ENCODE measurements at places on chromosomes 12 and 14.

DNA sequence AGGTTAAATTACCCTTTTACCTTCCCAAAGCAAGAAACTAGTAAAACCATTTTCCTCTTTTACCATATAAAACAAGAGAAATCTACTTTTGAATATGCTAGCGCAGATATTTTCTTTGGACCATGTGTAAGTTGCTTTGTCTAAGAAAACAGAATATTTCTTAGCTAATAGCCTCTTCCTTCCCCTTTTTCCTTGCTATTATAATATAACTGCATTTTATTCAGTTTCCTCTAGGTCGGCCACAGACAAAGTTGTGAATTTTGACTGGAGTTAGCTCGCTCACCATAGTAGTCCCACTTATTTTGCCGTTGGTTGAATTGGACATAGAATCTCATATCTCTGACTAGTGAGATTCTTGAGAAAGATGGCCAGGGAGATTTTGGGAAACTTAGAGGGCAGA is 115.6 kb downstream of the PLEKHA5 start:
- DNase-seq, result no peak

GRCh38 chr14:54920052-54920451 is 17.4 kb upstream of the GCH1 start:
- DNase-seq, result no peak

GRCh38 chr14:103562429-103563225 is at the start of the genes BAG5 and COA8:
TSS of gene BAG5 (minus strand) at chr14:103562657. CDS start at chr14:103561164, 1,493 bp downstream.
TSS of gene COA8 (plus strand) at chr14:103562960. CDS start at chr14:103563002, 42 bp downstream.
- DNase-seq, result peak; percentile 81

DNA sequence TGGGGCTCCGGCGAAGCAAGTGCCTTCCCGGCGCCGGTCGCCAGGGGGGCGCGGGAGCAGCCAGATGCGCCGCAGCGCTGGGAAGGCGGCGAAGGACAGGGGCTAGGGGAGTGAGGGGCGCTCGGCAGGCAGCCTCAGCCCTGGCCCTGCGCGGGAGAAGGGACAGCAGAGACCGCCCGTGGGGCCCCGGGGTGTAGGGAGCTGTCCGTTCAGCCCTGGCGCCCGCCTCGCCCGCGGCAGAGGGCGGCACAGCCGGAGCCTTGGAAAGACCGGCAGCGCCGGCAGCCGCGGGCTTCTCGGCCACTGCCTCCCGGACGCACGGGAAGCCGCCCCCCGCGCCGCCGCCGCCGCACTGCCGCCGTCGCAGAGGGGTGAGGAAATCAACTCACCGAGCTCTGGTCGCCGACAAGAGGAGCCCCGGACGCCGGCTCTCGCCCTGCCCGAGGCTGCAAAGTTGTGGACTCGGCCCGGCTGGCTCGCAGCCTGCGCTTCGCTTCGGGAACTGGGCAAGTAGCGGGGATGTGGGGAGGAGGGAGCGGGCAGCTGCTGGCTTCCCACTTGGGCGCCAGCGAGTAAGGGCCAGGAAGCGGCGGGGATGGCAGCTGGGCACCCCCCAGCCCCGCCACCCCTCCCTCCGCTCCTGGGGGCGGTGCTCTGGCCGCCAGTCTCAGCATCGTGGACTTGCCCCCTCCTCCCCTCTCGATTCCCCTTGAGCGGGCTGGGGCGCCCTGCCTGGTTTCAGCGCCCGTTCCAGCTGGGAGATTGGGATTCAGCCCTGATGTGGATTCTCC is at the start of gene ZDHHC22:
ZDHHC22 (minus strand) TSS at position 578 of the 791 bp plus-strand sequence. CDS start 2,053 bp downstream, outside the sequence.
- no peak for DNase-seq

DNA sequence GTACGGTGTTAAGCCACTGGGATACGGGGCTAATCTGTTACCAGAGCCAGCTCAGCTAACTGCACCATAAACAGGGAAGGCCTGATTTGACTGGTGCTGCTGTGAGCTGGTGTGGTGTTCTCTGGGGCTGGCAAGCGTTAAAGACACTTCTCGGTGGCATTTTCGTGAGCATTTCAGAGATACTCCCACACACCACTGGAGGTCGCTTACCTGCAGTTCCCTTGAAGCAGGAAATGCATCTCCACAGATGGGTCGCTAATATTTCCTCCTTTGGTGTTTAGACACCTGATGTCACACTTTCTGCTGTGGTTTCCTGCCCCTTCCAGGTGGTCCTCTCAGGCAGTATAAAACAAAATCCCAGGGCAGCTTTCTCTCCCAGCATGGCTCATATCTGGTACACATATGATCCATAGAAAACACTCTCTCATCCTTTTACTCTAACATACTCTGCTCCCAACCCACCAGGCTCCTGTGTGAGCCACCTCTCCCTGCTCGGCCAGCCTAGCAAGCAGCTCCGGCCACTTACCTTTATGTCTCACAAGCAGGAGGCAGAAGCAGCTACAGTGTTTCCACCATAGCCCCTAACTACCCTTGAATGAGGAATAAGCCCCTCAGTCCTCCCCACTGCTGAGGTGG is 129.9 kb upstream of the GRIN2B start:
- DNase-seq, result peak; percentile 29

DNA sequence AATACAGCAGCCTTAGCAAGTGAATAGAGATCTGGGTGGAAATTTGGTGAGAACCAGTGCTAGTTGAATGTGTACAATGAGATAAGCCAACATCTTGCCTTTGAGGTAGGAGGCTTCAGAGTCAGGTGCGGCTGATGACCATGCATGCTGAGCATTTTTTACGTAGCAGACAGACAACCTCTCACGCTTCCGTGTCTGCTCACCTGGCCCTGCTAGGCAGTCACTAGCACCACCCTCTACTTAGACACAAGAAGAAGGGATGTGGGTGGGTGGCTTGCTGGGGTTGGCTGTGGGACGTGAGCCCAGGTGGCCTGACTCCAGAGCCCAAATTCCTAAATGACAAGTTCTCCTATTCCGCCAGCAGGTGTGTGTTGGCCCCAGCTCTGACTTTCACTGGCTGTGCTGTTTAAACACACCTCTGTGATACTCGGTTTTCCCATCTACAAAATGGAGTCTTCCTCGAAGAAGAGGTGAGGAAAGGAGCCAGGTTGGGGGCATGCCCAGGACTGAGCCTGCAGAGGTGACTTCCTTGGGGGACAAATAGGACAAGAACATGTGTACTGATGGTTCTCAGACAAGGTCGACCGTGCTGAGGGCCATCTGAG is 57.8 kb upstream of the BCL11B start:
- no peak for DNase-seq

- DNase-seq, result peak; percentile 22
Observed at GRCh38 chr14:89899917-89900663, 54.4 kb downstream of the EFCAB11 start.

GRCh38 chr14:61668282-61668681 is 27.0 kb upstream of the HIF1A start:
- DNase-seq, result no peak

DNA sequence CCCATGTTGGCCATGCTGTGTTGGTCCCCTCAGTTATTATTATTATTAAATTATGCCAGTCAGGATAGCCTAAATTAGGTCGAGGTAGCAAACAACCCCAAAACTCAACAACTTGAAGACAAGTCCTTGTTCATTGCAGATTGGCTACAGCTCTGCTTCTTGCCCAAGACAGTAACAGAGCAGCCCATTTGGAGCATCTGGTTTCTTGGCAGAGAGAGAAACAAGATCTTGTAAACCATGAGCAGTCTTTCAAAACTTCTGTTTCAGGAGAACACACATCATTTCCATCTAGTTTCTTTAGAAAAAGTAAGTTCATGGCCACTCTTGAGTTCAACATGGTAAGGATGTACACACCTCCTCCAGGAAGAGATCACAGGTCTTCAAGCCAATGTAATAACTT is 52.3 kb downstream of the E2F7 start:
- DNase-seq, result no peak

- no peak for DNase-seq
Observed at GRCh38 chr12:40971911-40972310, 216.2 kb upstream of the PDZRN4 start.

GRCh38 chr14:35742032-35742371 is 67.1 kb downstream of the RALGAPA1 start:
- no peak for DNase-seq

- no peak for DNase-seq
Observed at GRCh38 chr12:56243731-56244181, 13.9 kb downstream of the SLC39A5 start.

- no peak for DNase-seq
Observed at GRCh38 chr12:113903381-113903863, 62.7 kb downstream of the RBM19 start.

DNA sequence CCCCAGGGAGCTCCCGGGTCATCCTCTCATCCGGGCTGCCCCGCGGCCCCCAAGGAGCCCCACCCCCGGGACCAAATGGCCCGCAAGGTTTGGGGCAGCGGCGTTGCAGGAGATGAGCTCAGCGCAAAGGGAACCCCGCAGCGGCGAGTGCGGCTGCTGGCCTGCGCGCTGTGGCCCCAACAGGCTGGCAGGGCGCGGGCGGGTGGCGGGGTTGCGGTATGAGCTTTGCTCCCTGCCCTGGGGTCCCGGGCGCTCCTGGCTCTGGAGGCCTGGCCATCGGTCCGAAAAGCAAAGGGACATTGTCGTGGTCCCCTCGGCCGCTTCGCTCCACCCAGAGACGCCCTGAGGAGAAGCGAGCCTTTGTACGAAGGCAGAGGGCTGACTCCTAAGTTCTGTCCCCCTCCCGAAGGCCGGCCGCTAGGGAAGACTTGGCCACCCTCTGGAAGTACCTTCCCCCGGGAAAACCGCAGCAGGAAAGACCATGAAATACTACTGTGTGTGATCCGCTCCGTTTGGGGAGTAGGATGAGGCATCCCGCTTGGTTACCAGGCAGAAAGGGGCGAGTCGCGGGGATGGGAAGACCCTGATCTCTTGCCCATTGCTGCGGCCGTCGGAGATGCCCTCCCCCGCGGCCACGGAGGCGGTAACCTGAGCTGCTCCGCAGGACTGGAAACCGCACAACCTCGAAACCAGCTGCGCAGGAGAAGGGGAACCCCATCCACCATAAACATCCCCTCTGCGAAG is 620 bp upstream of the NID2 start:
- no peak for DNase-seq

DNA sequence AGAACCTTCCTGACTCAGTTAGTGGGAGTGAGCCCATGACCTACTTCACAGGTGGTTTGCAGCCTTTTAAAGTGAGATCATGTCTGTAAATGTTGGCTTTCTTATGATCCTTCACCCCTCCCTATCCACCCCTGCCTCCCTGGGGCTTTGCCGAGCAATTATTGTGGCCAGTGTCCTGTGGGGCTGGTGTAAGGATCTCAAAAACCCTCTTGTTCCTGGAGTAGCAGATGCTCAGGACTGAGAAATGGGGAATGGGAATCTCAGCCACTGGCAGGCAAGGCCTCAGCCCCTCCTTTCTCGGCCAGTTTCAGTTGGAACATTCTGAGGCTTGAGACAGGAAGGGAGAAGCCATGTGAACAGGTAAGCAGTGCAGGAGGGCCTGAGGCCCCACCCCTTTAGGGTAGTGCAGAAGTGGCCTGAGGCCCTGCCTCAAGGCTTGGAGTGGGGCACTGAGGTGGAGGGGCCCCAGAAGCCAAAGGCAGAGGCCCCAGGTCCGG is 53.8 kb downstream of the PLEKHG3 start:
- DNase-seq, result no peak

DNA sequence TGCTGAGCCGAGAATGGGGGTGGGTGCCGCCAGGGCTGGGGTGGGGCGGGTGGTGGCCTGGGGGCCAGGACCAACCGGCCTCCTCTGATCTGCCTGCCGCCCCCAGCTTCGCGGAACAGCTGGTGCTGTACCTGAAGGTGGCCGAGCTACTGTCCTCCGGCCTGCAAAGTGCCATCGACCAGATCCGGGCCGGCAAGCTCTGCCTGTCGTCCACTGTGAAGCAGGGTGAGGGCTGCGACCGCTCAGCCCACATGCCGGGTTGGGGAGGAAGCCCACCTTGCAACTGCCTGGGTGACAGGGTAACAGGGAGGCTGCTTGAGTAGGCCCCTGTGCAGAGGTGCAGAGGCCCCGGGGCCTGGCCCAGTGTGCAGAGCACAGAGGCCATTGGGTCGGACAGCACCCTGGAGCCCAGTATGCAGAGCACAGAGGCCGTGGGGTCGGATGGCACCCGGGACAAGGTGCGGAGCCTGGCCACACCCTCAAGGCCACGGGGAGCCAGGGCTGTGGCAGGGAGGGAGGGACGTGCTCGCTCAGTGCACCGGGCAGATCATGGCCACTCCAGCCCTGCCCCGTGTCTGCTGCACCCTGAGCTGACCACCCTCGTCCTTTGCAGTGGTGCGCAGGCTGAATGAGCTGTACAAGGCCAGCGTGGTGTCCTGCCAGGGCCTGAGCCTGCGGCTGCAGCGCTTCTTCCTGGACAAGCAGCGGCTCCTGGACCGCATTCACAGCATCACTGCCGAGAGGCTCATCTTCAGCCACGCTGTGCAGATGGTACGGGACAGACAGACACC is 9.5 kb upstream of the PUS1 start:
- no peak for DNase-seq

GRCh38 chr14:29911810-29912209 is 15.8 kb downstream of the PRKD1 start:
- DNase-seq, result no peak

- DNase-seq, result no peak
Observed at GRCh38 chr12:80838708-80839107, 99.0 kb downstream of the LIN7A start.

DNA sequence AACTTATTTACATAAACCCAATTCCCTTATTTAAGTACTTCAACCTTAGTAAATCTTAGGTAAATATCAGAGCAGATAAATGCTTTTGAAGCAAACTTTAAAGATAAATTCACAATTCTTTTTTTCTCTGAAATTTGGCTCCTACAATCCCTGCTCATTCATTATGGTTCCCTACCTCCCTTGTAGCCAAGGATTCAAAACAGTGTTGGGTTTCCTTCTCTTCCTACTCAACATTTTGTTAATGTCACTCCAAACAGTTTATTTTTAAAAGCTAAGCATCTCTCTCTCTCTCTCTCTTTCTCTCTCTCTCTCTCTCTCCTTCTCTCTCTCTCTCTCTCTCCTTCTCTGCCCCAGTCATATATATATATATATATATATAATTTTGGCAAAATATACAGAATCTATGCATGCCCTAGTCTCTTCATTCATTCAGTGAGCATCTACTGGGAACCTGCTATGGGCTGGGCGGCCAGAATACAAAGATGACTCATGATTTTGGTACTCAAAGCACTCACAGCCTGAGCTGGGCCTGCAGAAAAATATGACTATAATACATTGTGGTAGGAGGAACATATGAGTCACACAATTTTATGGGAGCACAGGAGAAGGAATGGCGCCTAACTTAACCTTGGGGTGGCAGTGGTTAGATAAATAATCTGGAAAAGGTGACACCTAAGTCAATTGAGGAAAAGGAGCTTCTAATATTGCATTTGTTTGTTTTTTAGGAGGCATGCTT is 123.7 kb upstream of the DHRS4 start:
- no peak for DNase-seq

DNA sequence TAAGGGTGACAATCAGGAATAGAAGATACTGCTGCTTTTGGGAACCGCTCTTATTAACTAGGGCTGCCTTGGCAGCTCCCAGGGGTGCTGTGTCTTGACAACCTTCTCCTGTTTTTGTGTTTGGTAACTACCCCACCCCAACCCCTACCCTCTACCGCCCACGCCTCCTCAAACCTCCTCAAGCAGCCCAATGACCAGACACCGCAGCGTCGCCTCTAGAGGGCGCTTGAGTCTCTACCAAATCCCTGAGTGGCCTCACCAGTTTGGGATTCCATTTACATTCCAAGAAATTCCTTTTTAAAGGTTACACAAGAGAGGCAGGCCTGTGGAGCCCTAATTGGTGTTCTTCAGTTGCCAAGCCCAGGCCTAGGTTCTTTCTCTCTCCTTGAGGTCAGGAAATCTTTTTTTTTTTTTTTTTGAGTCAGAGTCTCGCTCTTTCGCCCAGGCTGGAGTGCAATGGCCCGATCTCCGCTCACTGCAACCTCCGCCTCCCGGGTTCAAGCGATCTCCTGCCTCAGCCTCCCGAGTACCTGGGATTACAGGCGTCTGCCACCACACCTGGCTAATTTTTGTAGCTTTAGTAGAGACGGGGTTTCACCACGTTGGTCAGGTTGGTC is 72.4 kb upstream of the USP44 start:
- DNase-seq, result peak; percentile 34

Data from CD4-positive, alpha-beta T cell treated with Interferon alpha-2 for 1 hour (primary cell).